ENCODE measurements at places on chromosomes 6 and 20.

GRCh38 chr6:22751223-22751622, 181.9 kb downstream of the HDGFL1 start:
- no peak for DNase-seq

GRCh38 chr6:89610149-89610642, 28.4 kb downstream of the LYRM2 start:
- peak; percentile 77 for DNase-seq

- DNase-seq = no peak
These were observed 55.0 kb downstream of the KIF13A start for GRCh38 chr6:17932330-17932852.

- DNase-seq = no peak
These were observed 10.0 kb downstream of the TXNDC5 start for GRCh38 chr6:7900621-7901020.

GRCh38 chr6:139080255-139080920, 51.8 kb downstream of the ABRACL start:
- no peak for DNase-seq
